ENCODE measurements at places on chromosomes 16 and 17.

- DNase-seq: no peak
These were observed 69.8 kb upstream of the IRX3 start for GRCh38 chr16:54356391-54356790.

GRCh38 chr17:61384692-61385576, 14.7 kb upstream of the TBX2 start:
- DNase-seq: peak; percentile 53

DNA sequence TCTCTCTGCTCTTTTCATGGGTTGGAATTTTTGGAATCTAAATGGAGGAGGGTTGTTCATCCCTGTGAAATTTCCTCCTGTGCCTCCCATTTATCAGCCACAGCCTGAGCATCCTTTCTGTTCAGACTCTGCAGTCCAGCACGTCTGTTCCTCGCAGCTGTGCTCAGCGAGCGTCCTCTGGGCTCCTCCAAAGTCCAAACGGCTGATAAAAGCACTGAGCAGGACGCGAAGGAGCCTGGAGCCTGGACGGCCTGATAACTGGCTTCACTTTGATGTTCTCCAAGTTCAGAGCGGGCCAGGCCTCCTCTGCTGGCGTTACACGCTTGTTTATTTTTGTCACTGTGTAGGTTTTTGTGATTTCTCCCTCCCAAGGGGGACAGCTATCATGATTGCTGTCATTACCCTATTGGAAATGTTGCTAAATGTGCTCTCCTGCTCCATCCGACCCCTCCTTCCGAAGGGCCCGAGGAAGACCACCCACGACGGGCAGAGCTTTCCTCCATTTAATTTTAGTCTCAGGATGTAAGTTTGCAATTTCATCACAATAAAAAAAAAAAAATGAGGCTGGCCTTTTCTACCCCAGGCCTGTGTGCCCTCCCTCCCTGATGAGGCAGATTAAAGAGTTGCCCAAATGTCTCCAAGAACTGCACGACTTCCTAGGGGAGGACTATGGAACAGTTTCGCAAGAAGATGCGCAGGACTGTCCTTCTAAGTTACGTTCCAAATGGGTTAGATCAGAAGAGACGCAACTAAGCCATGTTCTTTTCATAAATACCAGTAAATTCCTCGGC, 290.5 kb upstream of the FOXF1 start:
- no peak for DNase-seq

- DNase-seq: no peak
These were observed 44.6 kb downstream of the SPOP start for GRCh38 chr17:49633250-49633649.
